Psoas muscle (tissue), 8 donors: ENCODE measurements at places on chromosomes 4 and X.

DNA sequence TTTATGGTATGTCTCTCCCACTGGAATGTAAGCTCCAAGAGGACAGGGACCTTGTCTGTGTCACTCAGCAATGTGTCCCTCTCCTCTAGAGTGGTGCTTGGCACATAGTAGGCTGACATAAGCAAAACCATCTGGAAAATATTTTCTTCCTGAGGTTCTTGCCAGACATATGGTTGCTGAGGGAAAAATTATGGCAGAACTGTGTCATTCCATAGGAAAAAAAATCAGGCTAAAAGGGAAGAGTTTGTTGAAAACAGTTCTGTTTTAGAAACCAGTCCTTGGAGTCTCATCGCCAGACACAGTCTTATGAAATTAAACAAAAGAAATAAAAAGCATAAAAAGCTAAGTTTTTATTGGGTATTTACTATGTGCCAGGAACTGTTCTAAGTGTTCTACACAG lies 60.9 kb downstream of the RTL9 start:
- DNase-seq = no peak

DNA sequence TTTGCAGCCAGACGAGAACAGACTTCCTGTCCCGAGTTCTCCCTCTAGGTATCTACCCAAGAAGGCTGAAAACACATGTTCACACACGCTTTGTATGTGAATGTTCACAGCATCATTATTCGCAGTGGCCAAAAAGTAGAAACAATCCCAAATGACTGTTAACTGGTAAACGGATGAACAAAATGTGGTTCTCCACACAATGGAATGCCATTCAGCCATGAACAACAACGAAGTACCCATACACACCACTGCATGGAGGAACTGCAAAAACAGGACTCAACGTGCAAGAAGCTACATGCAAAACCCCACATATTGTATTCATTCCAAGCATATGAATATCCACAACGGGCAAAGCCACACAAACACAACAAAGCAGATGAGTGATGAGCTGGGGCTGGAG lies 45.0 kb downstream of the PDHA1 start:
- DNase-seq = no peak

DNA sequence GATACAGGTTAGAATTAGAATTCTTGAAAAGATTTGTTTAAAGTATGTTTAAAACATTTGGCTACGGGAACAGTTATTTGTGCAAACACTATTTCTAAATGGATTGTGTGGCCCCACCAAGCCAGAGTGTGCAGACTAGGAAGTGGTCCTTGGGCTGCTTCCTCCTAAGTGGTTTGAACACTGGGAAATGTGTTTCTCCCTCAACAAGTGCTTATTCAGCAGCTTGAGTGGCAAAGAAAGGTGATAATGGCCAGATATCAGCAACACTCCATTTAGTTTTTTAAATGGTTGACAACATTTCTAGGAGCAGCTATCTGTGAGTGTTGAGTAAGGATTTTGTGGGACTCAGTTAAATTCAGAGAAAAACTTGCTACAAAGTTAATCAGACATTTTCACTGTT lies 141.4 kb upstream of the LNX1 start:
- DNase-seq = no peak

GRCh38 chrX:56792270-56793111 lies 63.4 kb downstream of the NBDY start:
- no peak for DNase-seq

DNA sequence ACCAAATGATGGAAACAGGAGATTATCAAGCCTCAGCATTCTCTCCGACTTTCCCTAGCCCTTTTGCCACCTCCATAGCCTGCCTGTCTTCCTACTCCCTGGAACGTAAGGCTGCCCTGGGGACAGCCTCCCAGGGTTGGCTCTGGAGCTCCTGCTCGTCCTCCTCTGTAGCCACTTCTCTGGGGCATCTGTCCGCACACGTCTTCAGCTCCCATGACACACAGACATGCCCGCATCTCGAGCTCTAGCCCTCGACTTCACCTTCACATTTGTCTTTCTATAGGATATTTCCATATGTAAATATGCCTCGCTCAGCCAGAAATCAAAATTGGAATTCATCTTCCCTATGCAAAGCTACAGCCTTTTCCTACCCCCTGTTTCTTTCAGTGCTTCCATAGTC lies 67.7 kb downstream of the TSC22D3 start:
- no peak for DNase-seq

DNA sequence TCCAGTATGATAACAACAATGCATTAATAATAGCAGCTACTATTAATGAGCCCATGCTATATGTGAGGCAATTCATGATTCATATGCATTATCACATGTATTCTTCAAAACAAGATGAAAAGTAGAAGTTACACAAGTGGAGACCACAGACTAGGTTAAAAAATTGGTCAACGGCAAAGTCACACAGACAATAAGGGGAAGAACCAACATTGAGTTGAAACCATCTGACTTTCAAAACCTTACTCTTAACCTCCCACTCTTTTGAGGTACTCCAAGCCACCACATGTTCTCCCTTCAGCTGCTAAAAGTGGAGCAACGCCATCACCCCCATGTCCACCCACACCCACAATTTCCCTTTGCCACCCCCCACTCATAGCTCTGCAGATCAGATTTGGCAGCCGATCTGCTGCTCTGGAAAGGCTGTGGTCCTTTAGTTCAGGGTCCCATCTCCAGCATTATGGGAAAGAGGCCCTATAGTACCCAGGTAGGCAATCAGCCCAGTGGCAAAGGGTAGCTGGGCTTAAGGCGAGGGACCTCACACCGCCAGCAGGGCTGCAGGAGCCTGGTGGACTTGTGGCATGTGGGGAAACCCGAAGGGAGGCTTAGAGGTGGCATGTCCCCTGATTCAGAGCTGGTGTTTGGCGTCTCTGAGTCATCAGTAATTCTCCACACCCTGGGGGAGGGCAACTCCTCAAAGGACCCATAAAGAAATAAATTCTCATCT lies 33.5 kb upstream of the CYBB start:
- DNase-seq = no peak

DNA sequence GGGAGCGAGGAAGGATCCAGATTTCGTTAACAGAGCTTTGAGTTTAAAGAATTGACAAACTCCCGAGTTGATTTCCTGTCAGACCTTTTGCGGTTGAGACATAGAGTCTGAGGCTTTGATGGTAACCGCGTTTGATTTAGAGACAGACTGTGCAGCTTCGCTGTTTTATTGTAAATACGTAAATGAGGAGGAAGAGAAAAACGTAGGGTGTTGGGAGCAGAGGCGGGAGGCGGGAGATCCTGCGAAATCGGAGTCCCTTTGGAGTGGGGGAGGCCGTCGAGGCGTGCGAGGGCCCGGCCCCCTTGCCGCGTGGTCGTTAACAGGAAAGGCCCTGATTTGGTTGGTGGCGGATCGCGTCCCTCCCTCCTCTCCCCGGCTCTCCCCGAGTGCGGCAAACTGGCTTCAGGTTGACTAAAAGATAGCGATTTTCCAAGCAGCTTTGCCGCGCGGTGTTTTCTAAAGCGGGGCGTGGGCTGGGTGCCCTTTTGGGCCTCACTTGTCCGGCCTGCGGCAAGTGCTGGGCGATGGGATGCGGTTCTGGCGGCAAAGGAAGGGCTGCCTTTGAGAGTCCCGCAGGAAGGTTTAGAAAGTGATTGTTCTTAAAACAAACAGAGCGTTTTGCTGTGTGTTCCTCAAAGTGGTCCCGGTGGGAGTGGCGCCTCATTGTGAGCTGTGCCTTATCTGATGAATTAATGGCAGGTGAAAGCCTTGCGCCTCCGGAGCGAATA lies 857 bp downstream of the SCML1 start:
- DNase-seq = peak; percentile 31

DNA sequence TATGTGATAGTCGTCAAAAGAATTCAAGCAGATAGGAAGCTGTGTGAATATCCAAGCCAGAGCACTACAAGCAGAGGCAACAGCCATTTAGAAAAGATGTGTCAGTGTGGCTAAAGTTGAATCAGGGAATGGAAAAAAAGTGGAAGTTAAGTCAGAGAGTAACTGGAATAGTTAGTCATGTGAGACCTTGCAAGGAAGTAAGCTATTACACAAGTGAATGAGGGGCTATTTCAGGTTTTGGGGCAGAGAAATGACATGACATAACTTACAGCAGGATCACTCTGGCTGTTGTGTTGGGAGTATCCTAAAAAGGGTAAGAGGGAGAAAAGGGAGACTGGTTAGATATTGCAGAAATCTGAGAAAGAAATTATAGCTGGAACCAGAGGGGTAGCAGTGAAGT lies 236.6 kb upstream of the PCDH18 start:
- no peak for DNase-seq

GRCh38 chr4:99893029-99893428 lies 1.2 kb downstream of the LAMTOR3 start:
- no peak for DNase-seq

GRCh38 chr4:84051639-84052038 lies 447.5 kb downstream of the NKX6-1 start:
- no peak for DNase-seq

GRCh38 chr4:187396106-187396505 lies 599.5 kb upstream of the ZFP42 start:
- no peak for DNase-seq

DNA sequence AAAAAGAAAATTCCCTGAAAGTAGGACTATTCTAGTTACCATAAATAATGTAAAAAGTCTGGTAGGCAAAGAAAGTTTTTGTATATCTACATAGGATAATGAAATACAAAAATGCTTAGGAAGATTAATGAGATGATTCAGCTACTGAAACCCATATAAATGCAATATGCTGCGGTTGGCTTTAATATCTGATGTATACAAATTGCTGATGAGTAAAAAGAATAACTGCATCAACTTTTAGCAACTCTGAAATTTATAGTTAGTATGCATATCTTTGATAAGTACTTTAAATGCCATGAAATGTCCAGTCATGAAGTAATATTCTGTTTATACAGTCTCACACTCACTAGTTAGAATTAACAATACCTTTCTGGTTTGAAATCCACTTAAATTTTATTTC lies 404.8 kb downstream of the TLL1 start:
- no peak for DNase-seq

GRCh38 chr4:69843301-69843700 lies 16.6 kb downstream of the SULT1E1 start:
- DNase-seq = no peak
